ENCODE measurements at places on chromosomes 7 and 10.

DNA sequence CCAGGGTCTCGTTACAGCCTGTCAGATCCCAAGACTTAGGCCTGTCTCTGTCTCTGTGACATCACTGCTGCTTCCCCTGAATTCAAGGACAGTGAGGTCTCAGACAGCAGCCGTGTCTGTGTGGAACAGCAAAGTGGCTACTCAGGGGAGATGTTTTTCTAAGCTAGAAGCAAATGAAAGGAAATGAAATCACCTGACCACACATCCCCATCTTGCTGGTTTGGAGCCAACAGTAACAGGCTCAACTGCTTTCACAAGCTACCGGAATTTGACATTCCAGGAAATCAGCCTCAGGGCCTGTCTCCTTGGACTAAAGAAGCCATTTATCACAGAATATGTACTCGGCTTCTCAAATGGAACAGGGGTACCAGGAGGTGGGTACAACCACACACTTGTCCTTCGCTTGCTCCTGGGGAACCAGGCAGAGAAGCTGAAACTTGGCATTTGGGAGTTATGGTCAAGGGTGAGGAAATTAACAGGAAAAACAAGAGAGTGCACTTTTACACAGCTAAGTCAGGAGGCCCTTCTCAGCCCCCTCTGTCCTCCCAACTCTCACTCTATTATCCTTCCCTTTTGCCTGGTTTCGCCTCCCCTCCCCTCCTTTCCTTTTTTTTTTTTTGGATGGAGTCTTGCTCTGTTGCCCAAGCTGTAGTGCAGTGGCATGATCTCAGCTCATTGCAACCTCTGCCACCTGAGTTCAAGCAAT, 73.2 kb downstream of the SPDYE5 start:
- DNase-seq: no peak

GRCh38 chr7:132569884-132570614, 6.2 kb downstream of the PLXNA4 start:
- DNase-seq: peak; percentile 37

DNA sequence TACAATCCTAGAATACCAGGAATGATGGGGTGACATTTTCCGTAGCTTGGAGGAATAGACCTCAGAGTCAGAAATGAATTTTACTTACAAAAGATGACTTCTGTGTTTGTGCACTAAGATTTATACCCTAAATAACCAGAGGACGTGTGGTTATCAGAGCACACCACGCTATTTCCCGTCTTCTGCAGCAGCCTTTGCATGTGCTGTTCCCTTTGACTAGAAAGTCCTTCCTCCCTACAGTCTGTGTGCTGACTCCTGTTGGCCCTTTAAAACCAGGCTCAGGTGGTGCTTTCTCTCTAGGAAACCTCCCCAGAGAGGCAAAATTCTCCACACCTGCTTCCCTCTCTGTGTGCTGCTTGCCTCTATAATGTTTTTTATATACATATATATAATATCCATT, 73.3 kb upstream of the SMNDC1 start:
- no peak for DNase-seq

- no peak for DNase-seq
Observed at GRCh38 chr7:54858008-54858692, 99.1 kb upstream of the SEC61G start.

DNA sequence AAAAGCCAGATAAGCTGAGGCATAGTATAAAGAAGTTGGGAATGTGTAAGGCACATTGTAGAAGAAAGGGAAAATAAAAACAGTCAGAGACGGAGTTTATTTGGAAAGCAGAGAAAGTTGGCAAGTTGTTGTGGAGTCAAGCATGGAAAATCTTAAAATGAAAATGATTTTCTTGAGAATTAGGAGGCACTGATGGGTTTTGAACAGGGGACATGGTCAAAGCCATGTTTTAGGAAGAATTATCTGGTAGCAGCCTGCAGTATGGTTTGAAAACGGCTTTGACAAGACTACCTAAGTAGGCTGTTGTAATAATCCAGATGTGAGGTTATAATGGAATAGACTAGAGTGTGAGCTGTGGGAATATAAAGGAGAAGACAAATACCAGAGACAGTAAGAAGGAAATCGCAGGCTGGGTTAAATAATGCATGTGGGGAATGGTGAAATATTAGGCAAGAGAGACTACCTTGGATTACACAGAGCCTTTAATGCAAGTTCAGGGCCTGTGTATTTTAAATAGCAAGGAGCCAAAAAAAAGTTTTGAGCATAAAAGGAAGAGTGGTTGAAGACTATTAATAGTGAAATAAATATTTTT, 130.4 kb upstream of the MEOX2 start:
- no peak for DNase-seq

GRCh38 chr7:95200741-95201140, 123.6 kb downstream of the PON1 start:
- no peak for DNase-seq

GRCh38 chr10:96570983-96571964, 15.5 kb downstream of the TM9SF3 start:
- DNase-seq: no peak

- DNase-seq: no peak
Observed at GRCh38 chr7:84191261-84191660, 3.3 kb downstream of the SEMA3A start.
